Activated T-cell treated with anti-CD3 and anti-CD28 coated beads, Interleukin-2, amount 50 U/mL, for 72 hours (primary cell): ENCODE measurements at places on chromosomes 6 and 20.

DNA sequence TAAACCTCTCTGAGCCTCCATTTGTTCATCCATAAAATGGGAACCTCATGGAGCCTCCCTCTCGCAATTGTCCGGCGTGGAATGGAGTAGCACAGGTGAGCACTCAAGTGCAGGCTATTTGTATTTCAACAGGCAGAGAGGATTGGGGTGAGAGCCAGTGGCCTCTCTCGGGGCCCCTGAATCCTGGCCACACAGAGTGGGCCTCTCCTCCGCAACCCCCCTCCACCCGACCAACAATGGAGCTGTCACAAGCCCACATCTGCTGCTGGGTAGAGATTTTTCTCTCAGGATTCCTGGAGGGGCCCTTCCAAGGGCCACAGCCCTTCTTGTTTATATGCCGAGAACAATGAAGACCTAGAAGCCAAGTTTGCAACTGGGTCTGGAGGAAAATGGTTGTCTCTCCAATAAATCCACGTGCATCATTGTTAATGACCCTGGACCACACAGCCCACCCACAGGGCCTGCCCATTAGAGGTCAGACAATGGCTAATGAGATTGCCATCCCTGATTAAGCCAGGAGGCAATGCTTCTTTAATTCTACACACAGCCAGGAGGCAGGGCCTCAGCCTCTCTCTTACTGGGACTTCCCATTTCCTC, 233.0 kb downstream of the ANKRD60 start:
- no peak for DNase-seq

DNA sequence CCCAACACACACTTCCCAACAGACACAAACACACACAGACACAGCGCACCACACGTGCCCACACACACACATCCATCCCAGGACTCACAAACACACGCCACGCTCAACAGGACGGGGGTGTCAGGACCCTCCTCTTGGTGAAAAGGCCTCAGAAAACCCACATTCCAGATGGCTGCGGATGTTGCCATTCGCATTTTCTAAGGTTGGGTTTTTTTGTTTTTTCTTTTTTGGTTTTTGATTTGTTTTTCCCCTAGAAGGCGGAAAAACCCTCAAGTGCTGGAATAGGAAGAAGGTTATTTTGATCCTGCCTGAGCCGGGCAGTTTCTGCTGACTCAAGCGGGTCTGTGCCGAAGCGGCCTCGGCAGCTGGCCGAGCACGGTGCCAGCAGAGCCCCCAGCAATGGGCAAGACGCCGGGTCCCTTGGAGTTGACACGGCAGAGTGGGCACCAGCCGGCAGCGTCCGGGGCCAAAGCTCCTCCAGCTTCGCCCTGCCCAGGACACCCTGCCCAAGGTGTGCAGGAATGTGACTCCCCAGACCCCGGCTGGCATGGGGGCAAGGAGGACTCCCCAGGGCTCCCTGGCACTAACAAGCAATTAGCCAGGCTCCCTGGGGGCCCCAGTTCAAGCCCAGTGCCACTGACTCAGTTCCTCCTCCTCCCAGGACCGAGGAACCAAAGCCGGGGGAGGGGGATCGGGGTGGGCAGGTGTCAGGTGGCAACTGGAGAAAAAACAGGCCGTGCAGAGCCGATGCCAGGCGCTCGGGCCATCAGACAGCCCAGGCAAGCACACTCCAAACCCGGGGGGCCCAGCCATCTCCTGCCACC, 40.9 kb upstream of the ZBP1 start:
- no peak for DNase-seq

DNA sequence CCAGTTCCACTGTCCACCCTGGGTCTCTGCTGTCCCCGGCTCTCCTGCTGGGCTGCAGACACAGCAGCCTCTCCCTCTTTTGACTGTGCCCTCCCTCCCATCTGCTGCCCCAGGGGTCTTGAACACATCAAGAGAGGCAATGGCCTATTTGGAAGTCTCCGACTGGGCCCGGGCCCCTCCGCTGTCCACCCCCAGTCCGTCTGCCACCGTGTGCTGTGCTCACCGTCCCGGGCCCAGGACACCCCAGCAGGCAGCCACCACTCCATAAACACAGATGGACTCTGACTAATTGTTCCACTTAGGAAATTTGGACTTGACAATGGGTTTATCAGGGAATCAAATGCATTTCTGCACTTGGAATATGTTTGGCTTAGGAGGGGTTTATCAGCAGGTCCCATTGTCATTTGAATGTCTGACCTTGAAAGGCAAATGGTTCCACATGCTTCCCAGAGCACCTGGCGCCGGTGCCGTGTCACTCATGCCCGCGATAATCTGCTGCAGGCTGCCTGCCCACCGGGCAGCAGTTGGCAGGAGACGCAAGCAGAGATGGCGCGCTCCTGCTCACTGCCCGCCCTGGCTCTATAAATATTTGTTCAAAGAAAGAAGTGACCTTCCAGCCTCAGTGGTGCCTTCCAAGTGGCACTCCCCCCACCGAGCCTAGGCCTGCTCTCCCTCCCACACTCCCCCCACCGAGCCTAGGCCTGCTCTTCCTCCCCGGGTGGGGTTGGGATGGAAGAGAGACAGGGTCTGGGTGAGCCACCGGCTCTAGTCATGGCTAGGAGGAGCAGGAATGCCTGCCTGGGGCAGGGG, 18.8 kb upstream of the FRMD1 start:
- no peak for DNase-seq

DNA sequence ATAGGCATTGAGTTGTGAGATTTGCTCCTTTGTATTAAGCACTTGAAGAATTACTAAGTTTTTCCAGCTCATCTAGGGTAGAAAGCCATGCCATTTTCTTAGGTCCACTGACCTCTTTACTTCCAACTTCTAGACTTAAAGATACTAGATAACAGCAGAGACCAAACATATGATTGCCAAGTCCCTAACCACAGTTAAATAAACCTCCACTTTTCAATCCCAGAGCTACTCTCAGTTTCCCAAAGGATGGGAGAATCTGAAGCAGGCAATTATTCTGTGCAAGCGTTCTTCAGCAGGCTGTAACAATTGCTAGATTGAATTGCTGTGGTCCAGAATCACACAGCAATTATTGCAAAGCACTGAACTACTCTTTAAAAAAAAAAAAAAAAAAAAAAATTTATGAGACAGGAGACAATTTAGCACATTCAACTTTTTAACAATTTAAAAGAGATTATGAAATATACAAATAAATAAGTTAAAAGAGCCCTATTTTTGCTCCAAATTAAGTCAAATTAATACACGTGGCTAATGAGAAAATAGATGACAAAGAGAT, 104.0 kb upstream of the PRSS16 start:
- DNase-seq: no peak

DNA sequence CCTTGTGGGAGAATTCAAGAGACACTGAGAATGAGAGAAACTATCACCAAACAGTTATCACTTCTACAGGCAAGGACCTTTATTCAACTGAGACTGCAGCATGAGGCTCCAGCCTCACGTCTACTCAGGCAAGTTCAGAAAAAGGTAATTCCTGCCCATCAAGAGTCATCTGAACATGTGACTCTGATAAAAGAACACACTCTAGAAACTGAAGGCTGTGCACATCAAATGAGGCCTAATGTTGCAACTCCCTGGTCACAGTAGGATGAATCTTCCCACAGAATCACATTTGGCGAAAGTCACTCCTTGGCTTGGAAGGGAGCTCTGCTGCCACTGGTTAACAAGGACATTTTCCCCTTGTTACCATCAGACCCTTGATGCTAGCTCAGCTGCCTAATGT, 71.2 kb upstream of the EMILIN3 start:
- DNase-seq: no peak

GRCh38 chr6:8027965-8028651, 36.1 kb downstream of the BLOC1S5 start:
- DNase-seq: no peak

GRCh38 chr6:53918854-53919510, 124.2 kb downstream of the LRRC1 start:
- DNase-seq: no peak

- no peak for DNase-seq
Measured at GRCh38 chr6:8269872-8270454, 165.4 kb downstream of the SLC35B3 start.
